Glomerular endothelial cell (primary cell): ENCODE measurements at places on chromosomes 4 and X. TPM values are rescaled to one million over a fixed set of nuclear protein-coding genes. Genes with fewer than 3 reads are reported as not detected.

CEP135 gene
- total RNA-seq, result 3.7 and 9.2 TPM in 2 replicates

AMBN gene
- not detected in 2 replicates for total RNA-seq

DNA sequence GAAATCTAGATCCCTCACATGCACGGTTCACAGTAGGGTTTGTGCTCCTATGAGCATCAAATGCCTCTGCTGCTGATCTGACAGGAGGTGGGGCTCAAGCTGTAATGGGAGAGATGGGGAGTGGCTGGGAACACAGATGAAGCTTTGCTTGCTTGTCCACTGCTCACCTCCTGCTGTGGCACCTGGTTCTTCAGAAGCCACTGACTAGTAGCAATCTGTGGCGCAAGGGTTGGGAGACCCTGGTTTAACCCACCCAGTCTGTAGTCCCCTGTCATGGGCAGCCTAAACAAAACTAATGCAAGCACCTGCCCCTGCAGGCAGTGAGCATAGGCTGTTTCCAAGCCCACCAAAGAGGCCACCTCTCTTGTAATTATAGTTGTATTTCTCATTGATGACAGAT lies 116.6 kb downstream of the SHOX start:
- DNase-seq, result no peak

- DNase-seq, result no peak
These were observed 41.3 kb downstream of the HTT start for GRCh38 chr4:3115637-3116270.

DNA sequence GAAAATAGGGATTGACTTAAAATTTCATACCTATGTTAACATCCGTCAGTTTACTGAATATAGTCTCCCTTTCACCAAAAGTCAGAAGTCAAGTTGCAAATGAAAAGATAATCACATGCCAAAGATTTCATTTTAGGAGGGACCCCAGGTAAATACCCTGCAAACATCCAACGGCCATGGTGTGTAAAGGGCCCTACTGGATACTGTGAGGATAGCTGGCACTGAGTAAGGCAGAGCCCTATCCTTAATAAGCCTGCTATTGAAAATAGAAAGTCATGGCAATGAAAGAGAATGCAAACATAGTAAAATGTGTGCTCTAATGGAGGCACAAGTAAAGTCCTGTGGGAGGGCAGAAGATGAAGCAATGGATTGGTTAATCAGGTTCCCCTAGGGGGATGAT lies 20.9 kb downstream of the STK26 start:
- DNase-seq, result no peak
